IPS DF 6.9 (cell line): ENCODE measurements at places on chromosomes 7 and 10.

GRCh38 chr10:110568055-110568735 lies 700 bp downstream of the SMC3 start:
- DNase-seq: no peak

DNA sequence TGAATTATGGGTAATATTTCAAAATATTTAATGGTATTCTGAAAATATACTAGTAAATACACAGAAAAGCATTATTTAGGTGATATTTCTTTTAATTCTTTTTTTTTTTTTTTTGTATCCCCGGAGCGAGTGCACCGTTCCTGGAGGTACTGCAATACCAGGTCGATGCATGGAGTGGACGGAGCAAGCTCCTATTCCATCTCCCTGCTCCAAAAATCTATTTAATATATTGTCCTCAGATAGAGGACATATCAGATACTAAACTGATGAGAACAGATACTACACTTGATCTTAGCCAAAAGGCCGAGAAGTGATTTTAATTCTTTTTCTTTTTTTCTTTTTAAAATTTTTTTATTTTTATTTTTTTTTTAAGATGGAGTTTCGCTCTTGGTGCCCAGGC lies 10.8 kb downstream of the BTRC start:
- DNase-seq: no peak

GRCh38 chr10:101046332-101047238 lies 15.2 kb upstream of the KAZALD1 start:
- no peak for DNase-seq

- DNase-seq: no peak
Observed at GRCh38 chr10:15158972-15159371, 9.5 kb downstream of the NMT2 start.

GRCh38 chr7:146826329-146826728 lies 709.7 kb downstream of the CNTNAP2 start:
- no peak for DNase-seq

DNA sequence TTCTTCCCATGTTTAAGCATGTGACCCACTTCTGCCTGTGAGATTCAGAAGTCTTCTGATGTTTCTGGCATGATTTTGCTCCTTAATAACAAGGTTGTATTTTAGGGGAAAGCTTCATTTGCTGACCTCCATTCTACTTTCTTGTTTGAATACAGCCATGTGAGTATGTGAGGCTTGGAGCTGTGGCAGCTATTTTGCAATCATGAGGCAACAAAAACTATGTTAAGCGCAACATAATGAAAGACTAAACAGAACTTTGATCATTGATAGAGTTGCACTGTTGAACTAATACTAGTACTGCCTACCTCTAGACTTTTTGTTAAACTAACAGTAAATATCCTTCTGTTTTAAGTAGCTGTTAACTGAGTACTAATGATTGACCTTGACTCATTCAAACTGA lies 203.8 kb upstream of the FAM3C start:
- no peak for DNase-seq

- no peak for DNase-seq
Observed at GRCh38 chr7:151403764-151404163, 6.1 kb downstream of the WDR86 start.

DNA sequence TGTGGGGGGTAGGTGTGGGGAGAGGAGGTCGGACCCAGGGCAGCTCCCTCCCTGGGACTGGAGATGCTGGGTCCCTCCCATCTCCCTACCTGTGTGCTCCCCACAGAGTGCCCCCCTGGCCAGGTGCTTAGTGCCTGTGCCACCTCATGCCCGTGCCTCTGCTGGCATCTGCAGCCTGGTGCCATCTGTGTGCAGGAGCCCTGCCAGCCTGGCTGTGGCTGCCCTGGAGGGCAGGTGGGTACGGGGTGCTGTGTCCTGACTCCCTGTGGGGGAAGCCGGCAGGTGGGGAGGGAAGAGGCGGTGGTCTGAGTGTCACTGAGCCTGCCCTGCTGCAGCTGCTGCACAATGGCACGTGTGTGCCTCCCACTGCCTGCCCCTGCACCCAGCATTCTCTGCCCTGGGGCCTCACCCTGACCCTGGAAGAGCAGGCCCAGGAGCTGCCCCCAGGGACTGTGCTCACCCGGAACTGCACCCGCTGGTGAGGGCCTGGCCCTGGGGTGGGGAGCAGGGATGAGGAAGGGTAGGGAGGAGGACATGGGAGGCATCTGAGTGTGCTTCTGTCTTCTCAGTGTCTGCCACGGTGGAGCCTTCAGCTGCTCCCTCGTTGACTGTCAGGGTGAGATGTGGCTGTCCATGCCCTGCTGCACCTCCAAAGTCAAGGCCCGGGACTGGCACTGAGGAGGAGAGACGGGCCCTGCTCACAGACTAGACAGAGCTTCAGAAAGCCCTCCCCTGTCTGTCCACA lies 11.7 kb upstream of the ZNF862 start:
- no peak for DNase-seq

DNA sequence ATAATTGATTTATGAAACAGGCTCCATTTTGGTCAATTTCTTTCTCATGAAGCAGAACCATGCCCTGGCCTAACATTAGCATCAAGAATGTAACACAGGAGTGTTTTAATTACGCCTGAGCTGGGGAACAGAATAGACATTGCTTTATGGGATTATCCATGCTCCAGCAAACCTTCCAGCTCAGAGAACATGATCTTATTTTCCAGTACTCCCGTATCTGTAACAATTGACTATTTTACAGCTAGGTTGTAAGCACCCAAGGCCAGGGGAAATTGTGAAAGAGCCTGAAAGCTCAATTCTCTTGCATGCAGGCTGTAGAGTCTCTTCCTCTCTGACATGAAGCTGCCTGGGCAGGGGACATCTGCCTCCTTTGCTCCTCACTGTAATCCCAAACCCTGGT lies 30.8 kb upstream of the CRYGN start:
- no peak for DNase-seq

DNA sequence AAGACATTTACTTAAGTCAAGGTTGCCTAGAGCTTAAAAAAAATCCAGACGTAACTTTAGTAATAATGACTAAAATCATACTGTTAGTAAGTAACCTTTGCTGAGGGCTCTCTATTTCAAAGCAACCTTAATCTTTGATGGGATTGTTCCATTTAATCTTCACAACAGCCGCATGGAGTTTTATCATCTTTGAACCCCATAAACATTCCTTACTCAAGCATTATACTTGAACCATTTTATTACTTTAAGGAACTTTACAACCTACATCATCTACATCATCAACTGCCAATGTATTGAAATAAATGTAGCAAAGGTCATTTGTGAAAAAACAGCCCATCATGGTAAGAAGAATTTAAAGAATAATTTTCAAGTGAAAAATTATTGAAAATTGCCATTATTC lies 22.9 kb upstream of the CACNB2 start:
- no peak for DNase-seq

GRCh38 chr7:22895140-22895827 lies 72.6 kb upstream of the TOMM7 start:
- no peak for DNase-seq

DNA sequence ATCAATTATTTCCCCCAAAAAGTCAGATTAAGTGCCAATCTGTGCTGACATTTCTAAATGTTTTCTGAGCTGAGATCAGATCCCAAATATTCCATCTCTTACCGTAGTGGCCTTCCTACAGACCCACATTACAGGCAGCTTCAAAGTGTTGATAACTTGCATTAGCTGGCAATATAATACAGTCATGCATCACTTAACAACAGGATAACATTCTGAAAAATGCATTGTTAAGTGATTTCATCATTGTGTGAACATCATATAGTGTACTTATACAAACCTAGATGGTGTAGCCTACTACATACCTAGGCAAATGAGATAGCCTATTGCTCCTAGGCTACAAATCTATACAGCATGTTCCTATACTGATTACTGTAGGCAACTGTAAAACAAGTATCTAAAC lies 22.4 kb downstream of the SLC25A13 start:
- DNase-seq: no peak

DNA sequence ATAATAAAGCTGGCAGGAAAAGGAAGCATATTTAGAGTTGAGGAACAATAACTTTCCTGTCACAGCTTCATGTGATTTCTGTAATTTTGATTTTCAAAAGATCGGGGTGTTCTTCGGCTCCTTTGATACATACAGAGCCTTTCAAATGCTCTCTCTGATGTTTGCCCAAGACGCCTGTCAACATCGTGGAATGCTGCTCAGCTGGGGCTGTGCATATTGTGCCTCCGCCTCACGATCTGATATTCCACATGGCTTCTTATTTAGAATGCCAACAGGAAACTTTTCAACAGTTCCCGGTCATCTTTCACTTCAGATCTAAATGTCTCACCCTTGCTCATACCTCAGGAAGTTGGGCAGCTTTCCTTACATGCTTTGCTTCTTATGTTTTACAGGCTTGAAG lies 7.3 kb downstream of the NPY start:
- no peak for DNase-seq
